ENCODE measurements at places on chromosomes 11 and 22.
A peak's percentile ranks its signal among the peaks of the same experiment; 100 is the strongest.

GRCh38 chr11:116513278-116513823 is 259.4 kb downstream of the BUD13 start:
- DNase-seq: no peak

- no peak for DNase-seq
These were observed 35.2 kb downstream of the NARS2 start for GRCh38 chr11:78539506-78539905.

GRCh38 chr11:119791701-119792151 is 62.7 kb upstream of the NECTIN1 start:
- no peak for DNase-seq

GRCh38 chr11:41788177-41788576 is 328.7 kb upstream of the LRRC4C start:
- DNase-seq: no peak

- peak; percentile 50 for DNase-seq
These were observed 29.2 kb upstream of the XBP1 start for GRCh38 chr22:28829358-28830181.

DNA sequence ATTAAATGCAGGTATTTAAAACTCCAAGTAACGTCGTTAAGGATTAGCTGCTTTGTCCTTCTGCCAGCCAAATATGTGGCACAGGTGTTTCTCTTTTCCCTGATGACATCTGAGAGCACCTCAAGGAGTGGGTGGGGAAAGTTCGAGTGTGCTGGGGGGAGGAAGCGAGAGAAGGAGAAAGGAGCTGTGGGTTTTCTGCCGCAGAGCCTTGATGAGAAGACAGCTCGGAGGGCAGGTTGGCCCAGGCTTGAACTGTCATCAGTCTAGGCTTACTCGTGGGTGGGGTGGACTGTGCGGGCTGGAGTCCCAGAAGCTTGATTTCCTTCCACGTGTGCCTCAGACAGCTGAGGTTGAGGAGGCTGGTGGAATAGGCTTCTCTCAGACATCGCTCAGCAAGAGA is 15.2 kb upstream of the SORL1-AS1 start:
- no peak for DNase-seq

DNA sequence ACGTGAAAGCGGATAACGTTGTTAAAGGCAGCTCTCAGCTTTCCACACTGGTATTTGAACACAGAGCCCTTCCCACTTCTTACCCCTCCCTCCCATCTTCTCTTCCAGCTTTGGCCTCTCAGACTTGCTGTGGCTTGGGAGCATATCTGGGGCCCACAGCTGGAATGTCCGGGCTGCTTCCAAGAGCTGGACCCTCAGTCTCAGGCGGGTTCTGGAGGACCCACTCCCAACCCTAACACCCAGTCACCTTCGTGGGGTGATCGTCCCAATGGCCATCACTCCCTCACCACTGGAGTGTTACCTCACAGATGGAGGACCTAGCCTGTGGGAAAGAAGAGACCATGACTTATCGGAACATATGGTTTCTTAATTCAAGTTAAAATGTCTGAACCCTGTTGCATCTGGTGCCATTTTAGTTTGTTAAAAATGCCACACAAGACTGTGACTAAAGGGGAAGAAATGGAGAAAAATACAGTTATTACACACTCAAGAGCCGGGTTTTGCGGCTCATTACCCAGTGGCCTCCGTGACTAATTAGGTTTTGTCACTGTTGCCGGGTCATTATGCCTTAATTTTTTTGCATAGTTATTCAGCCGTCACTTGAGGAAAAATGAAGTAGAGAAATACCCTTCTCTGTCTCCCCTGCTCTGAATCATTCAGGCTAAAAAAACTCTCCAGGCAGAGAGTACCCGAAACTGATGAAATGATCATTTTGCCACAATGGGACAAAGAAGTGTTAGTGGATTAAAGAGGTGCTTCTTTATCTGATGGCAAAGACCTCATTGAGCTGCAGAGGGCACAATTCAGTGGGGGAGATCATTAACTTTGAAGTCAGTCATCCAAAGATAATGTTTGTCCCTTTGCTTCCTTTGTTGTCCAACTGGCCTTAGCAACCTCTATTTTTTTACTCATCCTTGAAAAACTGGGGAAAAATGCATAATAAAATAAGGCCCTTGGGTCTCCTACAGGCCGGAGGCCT is 87.2 kb upstream of the HTATIP2 start:
- DNase-seq: no peak

DNA sequence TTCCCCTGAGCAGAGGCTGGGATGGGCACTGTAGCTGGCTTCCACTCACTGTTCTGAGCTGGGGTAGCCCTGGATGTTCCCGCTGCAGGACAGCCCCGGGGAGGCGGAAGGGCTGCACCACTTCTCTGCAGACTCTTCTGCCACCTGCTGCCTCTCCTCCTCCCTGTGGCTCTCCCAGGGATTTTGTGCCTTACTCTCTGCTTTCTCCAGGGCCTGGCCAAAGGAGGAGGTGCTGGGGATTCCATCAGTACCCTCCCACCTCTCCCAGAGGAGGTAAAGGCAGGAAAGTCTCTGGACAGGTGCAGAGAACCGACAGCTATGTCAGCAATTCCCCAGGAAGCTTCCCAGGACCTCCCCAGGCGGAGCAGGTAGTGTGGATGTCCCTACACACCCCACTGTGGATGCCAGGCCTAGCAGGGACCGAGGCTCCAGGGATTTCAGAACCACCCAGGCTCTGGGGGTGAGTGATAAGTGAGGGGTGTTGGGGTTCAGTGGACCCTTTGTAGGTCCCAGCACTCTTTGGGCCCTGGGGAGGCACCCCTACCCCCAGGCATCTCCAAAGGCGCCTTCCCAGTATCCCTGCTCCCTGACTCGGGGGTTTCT is 11.3 kb downstream of the DUSP8 start:
- no peak for DNase-seq

DNA sequence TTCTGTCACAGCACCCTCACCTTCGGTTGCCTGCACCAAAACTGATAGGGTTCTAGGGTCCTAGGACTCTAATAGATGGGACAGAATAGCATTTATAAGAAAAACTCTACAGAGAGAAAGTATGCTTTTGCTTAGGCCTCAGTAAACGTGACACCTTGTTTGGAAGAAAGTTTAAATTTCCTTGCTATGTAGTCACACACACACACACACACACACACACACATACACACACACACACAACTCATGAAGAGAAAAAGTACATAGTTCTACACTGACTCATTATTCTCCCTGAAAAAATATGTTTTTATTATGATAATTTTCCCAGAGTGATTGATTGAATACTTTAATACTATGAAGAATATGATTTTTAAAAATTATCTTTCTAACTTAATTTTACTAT is 220.8 kb upstream of the SNX19 start:
- no peak for DNase-seq

- DNase-seq: no peak
These were observed 7.5 kb upstream of the FOLR2 start for GRCh38 chr11:72209101-72209500.

- DNase-seq: no peak
These were observed 41.8 kb upstream of the SCN3B start for GRCh38 chr11:123696183-123696582.

- no peak for DNase-seq
These were observed 17.1 kb downstream of the PLA2G6 start for GRCh38 chr22:38164551-38164918.

GRCh38 chr11:103601225-103601846 is 435.1 kb upstream of the DDI1 start:
- no peak for DNase-seq

GRCh38 chr11:102421261-102421660 is 31.3 kb downstream of the TMEM123 start:
- no peak for DNase-seq

DNA sequence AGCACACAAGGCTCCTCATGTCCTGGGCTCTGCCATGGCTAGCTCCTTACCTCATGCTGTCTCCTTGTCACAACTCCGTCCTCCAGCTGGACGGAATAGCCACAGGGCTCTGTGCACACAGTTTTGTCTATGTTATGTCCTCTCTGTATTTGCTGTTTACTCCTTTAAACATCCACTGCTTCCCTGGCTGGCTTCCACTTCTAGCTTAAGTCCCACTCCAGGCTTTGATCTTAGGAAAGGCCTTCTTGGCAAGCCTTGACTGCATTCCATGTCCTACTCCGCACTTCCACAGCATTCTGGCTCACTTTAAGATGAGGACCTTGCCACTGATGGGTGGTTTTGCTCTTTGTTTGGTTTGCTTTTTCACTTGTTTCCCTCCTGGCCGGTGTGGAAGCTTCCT is 22.9 kb upstream of the ROBO3 start:
- no peak for DNase-seq

Measured in stimulated activated CD8-positive, alpha-beta memory T cell treated with anti-CD3 and anti-CD28 coated beads, Interleukin-2, amount 100 ng/mL, for 1 hour (primary cell).